Endodermal cell (in vitro differentiated cells): ENCODE measurements at places on chromosomes 16 and 17. TPM values are rescaled to one million over a fixed set of nuclear protein-coding genes. Genes with fewer than 3 reads are reported as not detected.

DNA sequence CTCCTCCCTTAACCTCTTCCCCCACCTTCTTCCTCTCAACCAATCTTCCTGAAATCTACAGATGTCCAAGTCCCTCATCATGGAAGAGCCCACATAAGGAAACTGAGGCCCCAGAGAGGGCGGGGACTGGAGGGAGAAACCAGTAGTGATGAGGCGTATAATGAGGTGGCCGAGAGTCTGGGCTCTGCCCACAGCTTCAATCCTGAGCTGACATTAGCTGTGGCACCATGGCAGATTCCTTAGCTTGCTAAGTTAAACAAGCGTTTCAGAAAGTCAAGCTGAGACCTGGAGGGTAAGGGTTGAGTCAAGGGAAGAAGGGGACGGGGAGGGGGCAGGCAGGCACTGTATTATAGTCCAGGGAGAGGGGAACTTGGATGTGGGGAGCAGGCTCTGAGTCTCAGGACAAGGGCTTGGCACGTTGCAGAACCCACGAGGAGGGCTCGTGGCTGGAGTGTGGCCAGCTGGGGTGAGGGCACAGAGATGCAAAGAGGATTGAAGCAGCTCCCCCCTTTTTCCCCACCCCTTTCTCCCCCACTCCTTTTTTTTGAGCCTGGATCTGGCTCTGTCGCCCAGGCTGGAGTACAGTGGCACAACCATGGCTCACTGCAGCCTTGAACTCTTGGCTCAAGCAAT is 13.3 kb downstream of the ARHGAP23 start:
- no peaks in the 10 kb centered on the region for H3K27me3 ChIP-seq
- DNase-seq = peak; percentile 68
- no peak overlapping the region for H3K4me3 ChIP-seq
- H3K36me3 ChIP-seq = no peaks in the 10 kb centered on the region
- H3K27ac ChIP-seq = no peak overlapping the region

- no peaks in the 10 kb centered on the region for H3K4me1 ChIP-seq
- no peak overlapping the region for H3K27ac ChIP-seq
- DNase-seq = no peak
- no peaks in the 10 kb centered on the region for H3K36me3 ChIP-seq
- H3K27me3 ChIP-seq = no peaks in the 10 kb centered on the region
Measured at GRCh38 chr16:71260995-71261394, 28.2 kb downstream of the CMTR2 start.

GRCh38 chr17:50618300-50618699 is 16.4 kb upstream of the ABCC3 start:
- H3K4me3 ChIP-seq = no peak overlapping the region
- no peaks in the 10 kb centered on the region for H3K27me3 ChIP-seq
- no peak for DNase-seq
- H3K4me1 ChIP-seq = no peaks in the 10 kb centered on the region

DNA sequence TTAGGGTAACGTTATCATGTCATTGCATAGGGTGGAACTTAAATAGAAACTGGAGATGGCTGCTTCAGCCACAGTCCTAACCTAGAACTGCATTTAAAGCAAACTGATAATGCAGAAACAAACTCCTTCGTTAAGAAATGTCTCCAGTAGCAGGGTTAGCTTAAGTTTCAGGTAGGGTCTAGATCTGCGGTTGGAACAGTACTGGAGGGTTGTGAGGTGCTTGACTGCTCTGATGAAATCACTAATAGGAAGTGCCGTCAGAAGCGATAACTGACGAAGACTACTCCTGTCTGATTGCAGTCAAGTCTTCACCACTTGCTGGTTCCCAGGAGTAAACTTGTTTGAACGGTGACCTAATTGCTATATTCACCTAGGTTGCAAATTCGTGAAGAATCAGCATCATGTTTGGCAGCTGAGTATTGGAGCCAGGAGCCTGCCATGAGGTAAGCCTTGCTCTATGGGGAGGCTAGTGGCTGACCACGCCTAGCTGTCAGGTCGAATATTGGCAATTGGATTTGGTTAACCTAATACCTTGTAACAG is 24.5 kb downstream of the TRPV2 start:
- H3K27me3 ChIP-seq = no peaks in the 10 kb centered on the region
- no peak overlapping the region for H3K27ac ChIP-seq
- no peak for DNase-seq
- peak overlapping the region; percentile 90 for H3K4me3 ChIP-seq
- H3K4me1 ChIP-seq = peaks cover 10% of the 10 kb centered on the region
- H3K36me3 ChIP-seq = peaks cover 54% of the 10 kb centered on the region

DNA sequence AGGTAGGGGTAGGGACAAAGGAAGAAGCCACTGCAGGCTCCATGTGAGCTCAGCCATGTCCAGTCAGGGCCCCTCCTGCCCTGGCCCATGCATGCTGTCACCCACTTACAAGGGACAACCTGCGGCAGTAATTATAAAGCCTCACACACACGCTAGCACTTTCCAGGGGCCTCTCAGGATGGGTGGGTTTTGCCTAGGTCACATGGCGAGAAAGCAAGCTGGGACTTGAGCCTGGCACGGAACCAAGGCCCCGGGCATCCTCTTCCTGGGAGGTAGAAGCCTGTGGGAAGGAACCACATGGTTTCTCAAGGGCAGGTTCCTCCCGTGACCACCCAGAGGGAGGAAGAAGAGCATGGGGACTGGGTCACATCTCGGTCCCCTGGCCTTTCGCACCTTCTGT is 7.0 kb downstream of the ZNF319 start:
- H3K36me3 ChIP-seq = peaks cover 22% of the 10 kb centered on the region
- DNase-seq = no peak
- no peaks in the 10 kb centered on the region for H3K4me1 ChIP-seq
- no peak overlapping the region for H3K4me3 ChIP-seq
- H3K27me3 ChIP-seq = no peaks in the 10 kb centered on the region

GRCh38 chr16:86736502-86736901 is 158.2 kb downstream of the FOXL1 start:
- no peaks in the 10 kb centered on the region for H3K36me3 ChIP-seq
- H3K27me3 ChIP-seq = peaks cover 26% of the 10 kb centered on the region
- H3K27ac ChIP-seq = no peak overlapping the region
- H3K4me3 ChIP-seq = no peak overlapping the region
- peaks cover 11% of the 10 kb centered on the region for H3K4me1 ChIP-seq

The CDRT4 gene
- total RNA-seq = 32.6 and 39.7 TPM in 2 replicates
